ENCODE measurements at places on chromosomes 16 and 17.

DNA sequence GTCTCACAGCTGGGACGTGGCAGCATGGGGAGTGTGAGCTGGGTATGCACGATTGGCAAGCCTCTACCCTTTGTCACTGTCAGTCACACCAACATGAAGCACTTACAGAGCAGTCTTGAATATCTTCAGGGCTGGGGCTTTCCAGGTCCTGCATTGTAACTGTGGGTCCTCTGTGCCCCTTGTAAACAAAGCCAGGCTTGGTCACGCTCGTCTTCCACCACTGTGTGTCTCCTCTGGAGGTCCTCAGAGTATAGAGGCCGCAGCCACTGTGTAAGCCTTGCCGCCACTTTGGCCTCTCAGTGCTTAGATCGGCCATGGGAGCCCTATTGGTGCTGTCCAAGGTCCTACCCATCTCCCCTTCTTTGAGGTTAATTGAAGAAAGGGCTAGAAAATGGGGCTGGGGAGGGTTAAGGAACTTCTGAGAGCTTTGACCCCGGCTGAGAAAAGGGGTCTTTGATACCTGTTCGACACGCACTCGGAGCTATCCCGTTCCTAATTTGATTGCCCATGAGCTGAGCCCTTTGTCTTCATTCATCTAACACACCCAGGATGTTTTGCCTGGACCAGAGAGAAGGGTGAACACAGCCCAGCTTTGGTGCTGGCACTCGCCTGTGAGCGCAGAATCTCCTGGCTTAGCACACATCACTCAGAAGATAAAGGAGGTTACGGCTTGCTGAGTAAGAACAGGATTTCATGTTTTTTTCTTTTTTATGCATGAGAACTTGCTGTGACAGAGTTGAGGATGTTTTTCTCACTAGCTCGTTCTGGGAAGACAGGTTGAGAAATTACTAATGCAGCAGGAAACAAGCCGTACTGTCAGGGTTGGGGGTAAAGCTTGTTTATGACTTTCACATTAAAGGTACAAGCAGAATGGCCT, 267.9 kb downstream of the CPPED1 start:
- DNase-seq, result peak; percentile 30

DNA sequence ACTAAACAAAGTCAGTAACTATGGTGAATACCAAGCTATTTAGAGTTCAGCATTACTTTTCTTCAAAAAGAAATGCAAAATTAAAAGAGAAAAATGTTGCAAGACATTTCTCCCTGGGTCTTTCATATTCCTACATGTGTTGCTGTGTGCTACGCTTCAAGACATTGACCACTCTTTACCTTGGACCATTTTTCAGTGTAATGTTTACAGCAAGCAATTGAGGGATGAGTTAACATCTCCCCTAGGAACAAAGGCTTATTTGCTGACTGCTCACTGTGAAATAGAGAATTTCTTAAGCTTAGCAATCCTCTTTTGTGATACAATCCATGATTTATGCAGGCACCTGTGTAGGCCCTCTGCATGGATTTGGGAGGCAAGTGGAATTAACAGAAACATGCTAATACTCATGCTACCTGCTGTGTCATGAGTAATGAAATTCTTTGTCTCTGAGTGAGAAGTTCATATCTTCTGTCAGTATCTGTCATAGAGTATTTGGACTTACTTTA, 1202.9 kb upstream of the CDH8 start:
- DNase-seq, result no peak

GRCh38 chr16:89241187-89242007, 23.9 kb downstream of the ZNF778 start:
- DNase-seq, result peak; percentile 92

DNA sequence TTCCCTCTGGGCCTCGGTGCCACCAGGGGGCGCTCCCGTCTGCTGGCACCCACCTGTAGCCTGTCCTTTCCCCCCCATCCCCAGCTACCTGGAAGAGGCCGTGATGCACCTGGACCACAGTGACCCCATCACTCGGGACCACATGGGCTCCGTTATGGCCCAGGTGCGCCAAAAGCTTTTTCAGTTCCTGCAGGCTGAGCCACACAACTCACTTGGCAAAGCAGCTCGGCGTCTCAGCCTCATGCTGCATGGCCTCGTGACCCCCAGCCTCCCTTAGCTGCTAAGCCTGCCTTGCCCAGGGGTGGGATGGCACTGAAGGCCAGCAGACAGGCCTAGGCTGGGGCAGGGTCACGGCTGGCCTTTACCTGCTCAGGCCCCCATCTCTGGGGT, 818 bp upstream of the NRN1L start:
- peak; percentile 38 for DNase-seq

- DNase-seq, result no peak
Measured at GRCh38 chr17:68581863-68582645, 19.1 kb downstream of the FAM20A start.

GRCh38 chr17:27631897-27632725, 1.1 kb downstream of the LGALS9 start:
- no peak for DNase-seq

- DNase-seq, result no peak
Measured at GRCh38 chr17:1953831-1954230, 71.3 kb downstream of the RTN4RL1 start.

- DNase-seq, result no peak
Measured at GRCh38 chr17:21253646-21254441, 634 bp upstream of the NATD1 start.

- no peak for DNase-seq
Measured at GRCh38 chr17:12584727-12585126, 81.0 kb upstream of the MYOCD start.

- DNase-seq, result no peak
Measured at GRCh38 chr17:57666201-57666870, 78.8 kb downstream of the CCDC182 start.

DNA sequence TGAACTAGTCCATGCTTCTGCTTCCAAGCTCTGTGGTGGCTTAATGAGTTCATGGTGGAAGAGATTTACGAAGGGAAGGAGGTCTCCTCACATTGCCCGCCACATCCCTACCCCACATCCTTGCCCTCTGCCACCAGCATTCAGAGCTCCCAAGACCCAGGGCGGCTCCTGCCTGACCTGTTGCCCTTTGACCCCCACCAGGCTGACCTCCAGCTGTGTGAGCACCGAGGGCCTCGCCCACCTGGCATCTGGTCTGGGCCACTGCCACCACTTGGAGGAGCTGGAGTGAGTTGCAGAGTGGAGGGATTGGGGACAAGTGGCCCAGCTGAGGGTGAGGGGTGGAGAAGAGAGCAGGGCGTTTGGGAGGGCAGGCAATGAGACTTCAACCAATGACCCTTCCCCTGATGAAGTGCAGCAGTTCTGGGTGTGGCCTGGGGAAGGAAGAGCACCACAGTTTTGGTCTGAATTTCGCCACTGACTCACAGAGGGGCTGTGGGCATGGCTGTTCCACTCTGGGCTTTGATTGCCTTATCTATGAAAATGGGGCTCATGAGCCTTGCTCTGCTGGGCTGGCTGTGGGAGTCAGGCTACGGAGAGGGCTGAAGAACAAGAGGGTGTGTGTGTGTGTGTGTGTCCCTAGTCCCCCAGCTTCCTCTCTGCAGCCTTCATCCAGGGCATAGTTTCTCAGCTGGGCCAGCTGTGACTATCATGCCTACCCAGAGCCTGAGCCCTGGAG, 22.6 kb upstream of the CPNE2 start:
- no peak for DNase-seq

- DNase-seq, result no peak
Measured at GRCh38 chr16:67412294-67412693, 4.0 kb downstream of the ZDHHC1 start.

DNA sequence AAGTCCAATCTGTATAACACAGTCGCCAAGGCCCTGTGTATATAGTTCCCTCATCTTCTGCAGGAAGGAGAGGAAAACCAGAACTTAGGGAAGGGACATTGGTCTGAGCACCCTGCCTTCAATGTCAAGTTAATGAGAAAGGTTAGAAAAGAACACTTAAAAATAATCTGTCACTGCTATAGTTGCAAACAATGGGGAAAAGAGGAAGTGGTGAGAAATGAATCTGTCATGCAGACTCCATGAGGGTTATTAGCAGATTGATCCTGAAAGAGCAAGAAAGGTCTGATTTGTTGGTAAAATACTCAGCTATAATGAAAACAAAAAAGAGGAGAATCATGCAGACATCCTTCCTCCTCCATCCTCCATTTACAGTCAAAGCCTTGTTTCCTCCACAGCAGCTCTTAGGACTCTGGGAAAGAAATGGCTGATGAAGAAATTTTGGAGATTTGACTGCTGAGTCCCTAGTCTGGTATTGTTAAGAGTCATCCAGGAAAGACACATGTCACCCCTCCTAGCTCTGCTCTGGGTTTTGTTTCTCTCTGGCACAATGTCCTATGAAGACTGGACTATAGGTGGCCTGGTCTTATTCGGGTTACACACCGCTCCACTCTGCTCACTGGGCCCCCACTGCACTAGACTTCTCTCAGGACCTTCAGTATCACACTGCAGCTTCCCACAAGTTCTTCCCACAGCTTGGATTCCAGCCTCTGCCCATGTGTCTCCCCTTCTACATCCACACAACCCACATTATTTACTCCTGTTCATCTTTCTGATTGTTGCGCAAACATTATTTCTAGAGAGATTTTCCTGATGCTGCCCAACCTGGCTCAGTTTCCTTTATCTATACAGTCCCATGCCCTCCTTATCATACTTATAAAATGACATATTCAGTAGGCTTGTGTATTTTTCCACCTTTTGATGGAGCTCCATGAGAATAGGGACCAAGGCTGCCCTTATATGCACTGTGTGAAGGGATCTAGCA, 56.5 kb upstream of the XYLT1 start:
- no peak for DNase-seq

GRCh38 chr17:16820161-16820877, 130.3 kb downstream of the CCDC144A start:
- DNase-seq, result no peak

Data from right kidney (tissue), 9 donors.